ENCODE measurements at places on chromosomes 7 and 10. TPM values are rescaled to one million over a fixed set of nuclear protein-coding genes. Genes with fewer than 3 reads are reported as not detected.

WDR86 gene
- 0.38 TPM for total RNA-seq

AFAP1L2 gene
- total RNA-seq = 22.9 TPM

THSD7A gene
- total RNA-seq = 1.5 TPM

PAPOLB gene
- total RNA-seq = not detected

DYNC1I1 gene
- total RNA-seq = 0.13 TPM

MYL10 gene
- total RNA-seq = not detected

SLC35G1 gene
- total RNA-seq = 8.8 TPM

C10orf53 gene
- total RNA-seq = not detected

ZNF467 gene
- 1.6 TPM for total RNA-seq

STOX1 gene
- 0.87 TPM for total RNA-seq

POM121C gene
- 38.4 TPM for total RNA-seq

All from A549 treated with CORT108297 at 1 μM for 4 hours (cell line).